ENCODE measurements at places on chromosomes 7 and 10.

- DNase-seq: peak; percentile 41
These were observed 176.0 kb upstream of the MYO3A start for GRCh38 chr10:25758041-25758457.

DNA sequence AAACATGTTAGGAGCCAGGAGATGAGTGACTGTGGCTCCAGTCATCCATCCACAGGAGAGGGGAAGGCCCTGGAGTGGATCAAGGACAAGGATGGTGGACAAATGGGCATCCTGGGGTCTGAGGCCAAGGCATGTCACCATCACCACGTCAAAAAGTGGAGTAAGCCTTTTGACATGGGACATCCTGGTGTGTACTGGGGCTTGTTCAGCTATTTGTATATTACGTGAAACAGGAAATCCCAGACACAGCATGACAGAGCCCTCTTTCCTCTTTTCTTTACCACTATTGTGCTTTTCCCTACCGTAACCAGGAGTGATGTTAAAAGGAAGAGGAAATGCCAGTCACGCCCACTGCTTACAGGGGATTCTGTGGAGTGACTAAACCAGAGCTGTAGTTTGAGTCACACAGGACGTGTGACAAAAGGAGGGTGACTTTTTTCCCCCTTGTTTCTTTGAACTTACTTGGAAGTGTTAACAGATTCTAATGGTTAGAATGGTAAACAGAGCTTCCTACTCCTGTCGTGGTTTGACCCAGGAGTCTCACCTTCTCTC, 15.4 kb downstream of the ACSL5 start:
- DNase-seq: no peak

DNA sequence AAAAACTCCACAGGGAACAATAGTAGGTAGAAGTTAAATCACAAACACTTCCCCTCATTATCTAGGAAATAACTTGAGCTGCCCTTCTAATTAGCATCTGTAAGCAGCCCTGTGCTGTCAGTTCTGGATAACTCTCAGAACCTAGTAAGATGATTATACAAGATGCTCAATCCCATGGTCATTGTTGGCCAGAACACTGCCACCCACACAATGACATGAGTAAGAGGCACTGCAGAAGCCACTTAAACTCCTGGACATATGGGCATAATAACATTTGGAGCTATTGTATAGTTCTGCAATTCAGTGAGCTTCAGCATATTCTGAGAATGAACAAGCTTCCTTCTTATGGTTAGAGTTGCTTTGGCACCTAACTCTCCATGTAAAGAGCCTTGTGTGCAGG, 153.8 kb downstream of the PLPP4 start:
- DNase-seq: no peak

DNA sequence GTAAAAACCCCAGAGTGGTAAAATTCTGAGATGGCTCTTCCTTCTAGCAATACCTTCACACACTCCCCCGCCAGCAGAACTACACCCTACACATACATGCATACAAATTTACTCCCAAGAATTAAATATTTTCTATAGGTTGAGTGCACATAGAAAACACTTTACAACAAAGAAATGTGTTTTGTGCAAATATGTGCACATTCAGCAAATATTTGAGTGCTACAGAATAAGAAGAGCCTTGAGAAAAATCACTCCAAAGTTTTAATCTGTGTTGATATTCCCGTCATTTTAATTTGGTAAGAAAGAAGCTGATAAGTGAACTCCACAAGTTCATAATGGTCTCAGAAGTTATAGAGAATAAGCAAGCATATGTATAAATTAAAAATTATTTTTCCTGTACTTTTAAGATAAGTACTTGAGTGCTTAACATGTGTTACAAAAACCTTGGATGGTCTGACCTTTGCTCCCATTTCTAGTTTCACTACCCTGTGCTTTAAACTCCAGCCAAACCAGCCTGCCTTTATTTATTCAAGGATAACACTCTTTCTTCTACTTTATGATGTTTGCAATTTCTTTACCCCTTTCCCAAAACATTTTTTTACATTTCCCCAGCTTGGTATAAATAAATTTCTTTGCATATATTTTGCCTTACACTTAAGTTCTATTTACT, 733.5 kb upstream of the LRRTM3 start:
- DNase-seq: no peak

GRCh38 chr7:8179486-8179885, 82.5 kb downstream of the ICA1 start:
- DNase-seq: no peak

GRCh38 chr10:71473671-71474599, 77.2 kb downstream of the CDH23 start:
- DNase-seq: no peak

GRCh38 chr10:61451357-61451756, 1.8 kb downstream of the TMEM26 start:
- no peak for DNase-seq
